ENCODE measurements at places on chromosomes 3 and 15.

DNA sequence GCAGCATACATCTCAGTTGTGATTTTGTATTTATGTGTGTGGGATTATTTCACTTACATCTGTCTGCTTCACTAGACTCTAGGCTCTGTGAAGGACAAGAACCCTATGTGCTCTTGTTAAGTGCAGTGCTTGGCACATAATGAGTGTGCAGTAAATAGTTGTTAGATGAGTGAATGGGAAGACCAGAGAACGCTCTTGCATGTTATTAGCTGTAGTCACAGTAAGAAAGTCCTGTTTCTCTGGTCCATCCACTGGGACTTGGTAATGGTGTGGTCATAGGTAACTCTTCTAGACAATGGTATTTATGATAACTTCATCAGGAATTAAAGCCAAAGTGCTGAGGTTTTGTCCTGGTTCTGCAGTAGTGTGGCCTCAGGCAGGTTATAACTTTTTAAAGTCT lies 1.4 kb upstream of the AQP9 start:
- DNase-seq, result no peak

GRCh38 chr15:101522091-101522490 lies 32.6 kb upstream of the PCSK6 start:
- no peak for DNase-seq

GRCh38 chr3:170680593-170680992 lies 94.7 kb upstream of the SLC7A14 start:
- no peak for DNase-seq

DNA sequence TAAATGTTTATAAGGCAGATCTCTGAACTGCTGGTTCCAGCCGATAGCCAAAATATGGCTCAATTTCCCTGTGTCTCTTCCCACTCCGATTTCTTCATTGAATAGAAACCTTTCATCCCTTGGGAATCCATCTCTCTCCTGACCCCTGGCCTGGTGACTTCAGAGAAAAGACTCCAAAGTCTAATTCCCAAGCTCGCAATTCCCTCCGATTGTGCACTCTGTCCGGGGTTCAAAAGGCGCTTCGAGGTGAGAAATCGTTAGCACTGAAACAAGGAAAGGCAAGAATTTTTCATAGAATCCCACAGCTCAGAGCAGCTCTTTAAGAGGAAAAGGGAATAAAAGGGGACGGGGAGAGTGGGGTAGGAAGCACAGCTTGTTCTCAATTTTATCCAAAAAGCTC lies 18.4 kb upstream of the RAD18 start:
- no peak for DNase-seq

DNA sequence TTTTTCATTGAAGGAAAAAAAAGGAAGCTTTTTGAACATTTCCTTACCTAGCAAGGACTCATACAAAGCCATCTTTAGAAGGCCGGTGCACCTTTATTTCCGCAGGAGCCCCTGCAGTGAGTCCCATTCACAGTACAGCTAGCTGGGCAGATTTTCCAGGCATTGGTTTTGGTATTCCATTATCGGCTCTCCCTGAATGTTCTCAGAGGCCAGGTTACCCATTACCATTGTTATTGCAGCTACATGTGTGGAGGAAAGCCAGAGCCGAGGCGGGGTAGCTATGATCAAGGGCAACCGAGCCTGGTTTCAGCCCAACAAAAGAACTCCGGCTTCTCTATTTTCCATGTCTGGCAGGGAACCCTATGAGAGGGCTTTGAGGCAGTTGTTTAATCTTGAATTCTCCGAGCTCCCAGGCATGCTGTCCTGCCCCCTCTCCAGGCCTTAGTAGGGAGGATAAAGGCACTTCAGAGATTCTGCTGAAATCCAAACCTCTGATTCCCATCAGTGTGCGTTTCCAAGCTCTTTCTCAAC lies 100.3 kb downstream of the LRRK1 start:
- no peak for DNase-seq

DNA sequence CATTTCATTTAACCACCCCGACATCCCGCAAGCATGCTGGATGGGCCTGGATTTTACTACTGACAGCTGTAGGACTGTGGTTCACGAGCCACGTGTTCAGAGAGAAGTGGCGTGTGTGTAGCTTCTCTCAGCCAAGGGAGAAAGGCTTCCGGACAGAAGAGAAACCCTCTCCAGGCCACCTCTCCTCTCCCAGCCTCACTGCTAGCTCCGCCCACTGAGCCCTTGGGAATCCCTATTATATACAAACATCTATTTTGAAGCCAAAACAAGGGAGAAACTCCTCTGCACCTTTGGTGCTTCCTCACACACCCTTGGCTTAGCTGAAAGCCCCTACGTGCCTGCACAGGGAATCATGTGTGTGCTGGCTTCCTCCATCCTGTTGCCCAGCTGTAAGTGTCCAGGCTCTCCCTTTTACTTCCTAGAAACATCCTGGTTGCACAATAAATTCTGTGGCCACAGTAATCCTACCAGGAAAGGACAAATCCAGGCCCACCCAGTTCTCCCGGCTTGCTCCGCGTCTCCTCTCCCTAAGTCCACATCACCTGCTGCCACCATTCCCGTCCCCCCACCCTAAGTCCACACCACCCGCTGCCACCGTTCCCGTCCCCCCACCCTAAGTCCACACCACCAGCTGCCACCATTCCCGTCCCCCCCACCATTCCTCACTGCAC lies 30.5 kb downstream of the PCSK6 start:
- no peak for DNase-seq

GRCh38 chr15:90055182-90055581 lies 47.1 kb downstream of the IDH2 start:
- DNase-seq, result no peak

DNA sequence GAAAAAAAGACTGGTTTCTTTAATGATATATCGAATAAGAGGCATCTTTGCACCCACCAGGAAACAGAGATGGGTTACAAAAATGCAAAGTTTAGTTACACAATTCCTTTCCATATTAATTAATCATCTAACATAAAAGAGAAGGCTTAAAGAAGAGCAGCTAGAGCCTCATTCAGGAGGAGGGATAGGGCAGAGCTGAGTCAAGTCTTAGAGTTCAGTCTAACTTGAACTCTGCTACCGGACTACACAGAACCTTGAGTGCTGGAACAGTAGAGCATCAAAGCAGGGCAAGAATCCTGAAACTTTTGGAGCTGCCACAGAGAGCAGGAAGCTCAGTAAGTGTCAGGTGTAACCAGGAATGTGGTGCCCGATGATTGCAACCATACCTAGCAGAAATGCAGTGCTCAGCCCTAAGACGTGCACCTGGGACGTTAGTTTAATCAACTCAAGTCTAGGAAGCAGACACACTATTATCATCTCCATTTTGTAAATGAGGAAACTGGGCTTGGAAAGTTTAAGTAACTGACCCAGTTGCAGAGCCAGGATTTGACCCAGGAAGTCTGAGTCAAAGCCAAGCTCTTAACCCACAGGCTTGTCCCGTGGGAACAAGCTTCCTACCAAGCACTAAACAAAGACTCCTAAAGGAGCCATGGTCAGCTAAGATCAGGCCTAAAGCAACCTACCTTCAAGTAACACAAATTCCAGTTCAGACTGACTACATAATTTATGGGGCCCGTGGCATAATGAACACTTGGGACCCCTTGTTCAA lies 187.4 kb downstream of the FOXP1 start:
- DNase-seq, result no peak

GRCh38 chr3:36814776-36815175 lies 50.4 kb upstream of the DCLK3 start:
- DNase-seq, result no peak

- no peak for DNase-seq
Measured at GRCh38 chr3:142022381-142022780, 127.0 kb downstream of the TFDP2 start.

DNA sequence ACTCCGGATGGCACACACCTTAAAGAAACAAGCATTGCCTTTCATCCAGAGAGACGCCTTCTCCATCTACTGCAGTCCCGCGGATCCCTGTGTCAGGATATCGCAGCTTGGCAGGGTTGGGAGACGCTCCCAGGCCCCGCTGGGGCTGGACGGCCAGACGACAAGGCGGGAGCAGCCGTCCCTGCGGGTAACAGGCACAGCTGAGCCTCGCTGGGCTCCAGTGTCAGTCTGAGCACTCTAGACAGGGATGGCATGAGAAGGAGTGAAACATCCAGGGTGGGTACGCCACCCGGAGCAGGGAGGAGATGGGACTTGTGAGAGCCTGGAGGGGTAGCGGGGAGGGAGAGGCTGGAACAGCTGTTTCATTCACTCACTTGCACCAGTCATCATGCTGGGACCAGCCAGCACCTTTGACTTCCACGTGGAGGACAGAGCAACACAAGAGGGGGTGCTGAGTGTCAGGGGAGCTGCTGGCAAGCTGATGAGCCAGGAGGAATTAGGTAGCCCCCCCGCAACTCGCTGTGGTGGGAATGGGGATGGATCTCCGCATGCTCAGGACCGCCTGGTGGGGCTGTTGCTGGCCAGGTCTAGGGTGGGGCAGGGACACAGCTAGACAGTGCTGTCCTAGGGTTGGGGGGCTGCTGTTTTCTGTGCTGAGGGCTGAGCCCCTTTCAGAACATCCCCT lies 31.6 kb upstream of the SNRPA1 start:
- no peak for DNase-seq
